ENCODE measurements at places on chromosomes 3 and 15.
A peak's percentile ranks its signal among the peaks of the same experiment; 100 is the strongest.

GRCh38 chr3:188037195-188037718, 116.7 kb upstream of the LPP start:
- peak; percentile 14 for DNase-seq

DNA sequence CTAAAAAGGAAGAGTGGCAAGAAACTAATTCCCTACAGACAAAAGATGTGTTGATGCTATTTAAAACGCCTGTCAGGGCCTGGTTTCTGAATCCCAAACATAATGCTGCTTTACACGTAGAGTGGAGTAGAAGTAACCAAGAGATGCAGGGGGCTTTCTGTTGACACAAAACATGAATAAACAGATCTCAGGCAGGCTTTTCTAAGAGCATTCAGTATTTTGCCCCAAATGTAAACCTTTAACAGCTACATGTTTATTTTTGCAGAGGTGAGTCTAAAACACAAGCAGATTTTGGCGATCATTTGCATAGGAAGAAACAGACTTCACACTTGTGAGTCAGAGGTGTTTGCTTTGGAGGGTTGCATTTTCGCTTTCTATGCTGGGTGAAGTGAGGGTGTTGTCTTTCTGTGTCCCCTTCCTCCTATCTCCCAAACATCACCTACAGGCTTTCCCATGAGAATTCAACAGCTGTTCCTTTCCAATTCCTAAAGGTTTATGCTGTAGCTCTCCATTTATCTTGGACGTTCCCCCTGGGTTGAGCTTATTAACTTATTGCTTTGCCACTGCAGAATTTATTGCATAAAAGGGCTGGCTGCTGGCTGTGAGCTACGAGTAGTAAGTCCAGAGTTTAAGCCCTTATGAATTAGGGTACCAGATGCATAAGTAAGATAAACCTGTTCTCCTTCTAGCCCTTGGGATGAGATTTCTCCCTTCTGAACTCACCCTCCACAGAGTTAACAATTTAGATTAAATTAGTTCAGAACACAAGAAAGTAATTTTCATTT, 156.7 kb downstream of the DIPK2A start:
- no peak for DNase-seq

DNA sequence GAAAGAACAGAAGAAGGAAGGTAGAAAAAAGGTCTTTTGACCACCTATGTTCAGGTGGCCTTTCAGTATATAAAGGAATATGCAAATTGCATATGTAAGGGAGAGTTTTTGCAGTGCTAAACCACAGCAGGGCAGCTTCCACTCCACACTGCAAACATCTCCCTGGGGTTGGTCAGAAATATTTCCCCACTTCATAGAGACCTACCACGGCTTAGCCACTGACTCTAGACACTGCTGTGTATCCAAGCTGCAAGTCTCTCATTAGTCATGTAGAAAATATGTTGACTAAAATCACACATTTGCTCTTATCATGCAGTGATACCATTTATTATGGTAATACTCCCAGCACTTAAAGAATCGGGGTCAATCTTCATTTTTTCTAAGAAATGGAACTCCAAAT, 214.9 kb upstream of the NR2F2 start:
- DNase-seq: no peak

DNA sequence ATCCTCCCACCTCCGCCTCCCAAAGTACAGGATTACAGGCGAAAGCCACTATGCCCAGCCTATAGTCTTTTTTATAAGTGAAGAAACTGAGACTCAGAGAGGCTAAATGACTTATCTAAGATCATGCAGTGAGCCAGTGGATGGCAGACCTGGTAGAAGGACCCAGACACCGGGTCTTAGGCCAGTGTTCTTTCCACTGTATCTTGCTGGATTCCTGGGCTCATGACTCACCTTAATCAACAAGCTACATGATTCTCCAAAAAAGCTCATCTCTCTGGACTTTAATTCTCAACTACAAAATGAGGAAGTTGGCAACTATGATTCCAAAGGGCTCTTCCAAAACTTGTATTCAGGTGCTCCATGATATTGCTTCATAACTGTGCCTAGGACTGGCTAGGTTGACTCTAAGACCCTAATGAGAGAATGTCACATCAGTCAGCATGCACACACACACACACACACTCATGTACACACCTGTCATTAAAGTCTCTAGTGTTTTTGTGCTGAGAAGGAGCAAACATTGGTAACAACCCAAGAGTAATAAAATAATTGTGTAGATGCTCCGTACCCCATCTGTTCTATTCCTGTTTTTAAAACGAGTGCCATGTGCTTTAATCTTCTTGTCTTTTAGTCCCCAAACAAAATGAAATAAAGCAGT, 89.7 kb upstream of the SLC4A7 start:
- no peak for DNase-seq

- DNase-seq: no peak
Observed at GRCh38 chr15:38085114-38085513, 150.7 kb downstream of the TMCO5A start.

GRCh38 chr3:14730703-14731382, 55.9 kb downstream of the C3orf20 start:
- DNase-seq: no peak

DNA sequence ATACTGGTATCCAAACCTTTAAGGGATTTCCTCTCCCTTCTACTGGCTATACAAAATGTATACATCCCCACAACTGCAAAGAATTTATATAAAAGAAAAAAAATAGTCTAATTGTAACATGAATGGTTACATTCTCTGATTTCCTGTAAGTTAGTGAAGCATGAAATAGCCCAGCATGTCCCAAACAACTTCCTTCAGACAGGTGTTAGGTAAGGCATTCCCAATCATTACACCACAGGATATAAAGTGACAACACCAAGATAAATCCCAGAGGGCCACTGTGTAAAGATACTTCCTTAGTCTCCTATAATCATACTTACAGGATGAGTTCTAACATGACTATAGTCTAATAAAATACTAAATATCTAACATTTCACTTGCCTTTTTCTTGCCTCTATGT, 7.6 kb downstream of the CMTM6 start:
- no peak for DNase-seq

DNA sequence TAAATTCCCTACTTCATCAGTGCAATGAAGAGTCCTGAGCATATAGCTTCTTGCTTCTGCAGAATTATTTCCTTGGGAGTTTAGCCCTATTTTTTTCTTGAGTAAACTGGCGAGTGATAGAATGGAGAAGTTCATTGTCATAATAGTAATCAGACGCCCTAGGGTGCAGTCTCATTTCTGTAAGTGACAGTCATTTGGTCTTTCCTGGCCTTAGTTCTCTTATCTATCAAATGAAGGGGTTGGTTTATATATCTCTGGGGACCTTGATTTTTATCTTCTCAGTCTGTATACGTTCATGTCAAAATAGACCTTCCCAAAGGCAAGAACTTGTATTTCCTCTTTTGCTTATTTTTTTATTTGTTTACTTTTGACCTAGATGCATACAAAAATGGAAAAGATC, 9.9 kb upstream of the ALPK3 start:
- no peak for DNase-seq

DNA sequence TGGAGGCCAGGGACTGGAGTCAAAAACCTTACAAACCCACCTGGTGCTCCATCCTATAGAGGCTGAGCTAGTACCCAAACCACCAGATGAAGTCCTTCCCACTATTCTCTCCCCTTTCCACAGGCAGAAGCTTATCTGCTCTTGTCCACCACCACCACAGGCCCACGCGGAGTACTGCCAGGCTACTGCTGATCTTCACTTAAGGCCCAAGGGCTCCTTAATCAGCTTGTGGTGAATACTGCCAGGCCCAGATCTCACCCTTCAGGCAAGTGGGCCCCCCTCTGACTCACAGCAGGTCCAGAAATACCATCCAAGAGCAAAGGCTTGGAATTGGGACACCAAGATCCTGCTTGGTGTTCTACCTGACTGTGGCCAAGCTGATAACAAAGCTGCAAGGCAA, 598.1 kb upstream of the CBLB start:
- no peak for DNase-seq

GRCh38 chr15:88463870-88464532, 3.2 kb downstream of the MRPL46 start:
- no peak for DNase-seq

DNA sequence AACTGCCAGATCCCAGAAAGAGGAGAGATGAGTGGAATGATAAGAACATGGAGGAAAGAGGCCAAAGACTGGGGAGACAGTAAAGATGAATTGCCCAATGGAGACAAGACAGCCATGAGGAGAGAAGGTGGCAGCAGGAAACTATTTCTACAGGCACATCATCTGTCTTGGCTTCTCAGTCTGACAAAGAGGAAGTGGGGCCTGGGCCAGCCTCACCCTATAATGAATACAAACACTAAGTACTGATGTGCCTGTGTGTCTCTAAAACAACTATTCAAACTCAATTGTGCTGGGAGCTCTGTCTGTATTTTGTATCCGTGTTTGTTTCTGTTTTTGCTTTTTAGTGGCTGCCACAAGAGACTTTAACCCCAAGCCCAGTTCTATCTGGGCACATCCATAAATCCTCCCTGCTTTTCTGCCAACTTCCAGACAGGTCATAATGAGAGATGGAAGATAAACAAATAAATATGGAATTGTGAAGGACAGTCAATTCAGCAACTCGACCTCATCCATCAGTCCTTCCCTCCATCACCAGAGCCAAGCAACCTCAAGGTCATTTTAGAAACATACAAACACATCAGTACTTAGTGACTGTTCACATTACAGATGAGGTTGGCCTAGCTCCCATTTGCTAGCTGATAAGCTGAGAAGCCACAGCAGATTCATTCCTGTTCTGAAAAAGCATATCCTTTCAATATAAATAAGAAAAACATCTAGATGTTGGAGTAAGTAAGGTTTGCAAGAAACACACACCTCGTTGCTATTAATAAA, 116.7 kb downstream of the CADPS start:
- no peak for DNase-seq

- no peak for DNase-seq
Observed at GRCh38 chr15:47620960-47621681, 96.2 kb upstream of the SEMA6D start.

DNA sequence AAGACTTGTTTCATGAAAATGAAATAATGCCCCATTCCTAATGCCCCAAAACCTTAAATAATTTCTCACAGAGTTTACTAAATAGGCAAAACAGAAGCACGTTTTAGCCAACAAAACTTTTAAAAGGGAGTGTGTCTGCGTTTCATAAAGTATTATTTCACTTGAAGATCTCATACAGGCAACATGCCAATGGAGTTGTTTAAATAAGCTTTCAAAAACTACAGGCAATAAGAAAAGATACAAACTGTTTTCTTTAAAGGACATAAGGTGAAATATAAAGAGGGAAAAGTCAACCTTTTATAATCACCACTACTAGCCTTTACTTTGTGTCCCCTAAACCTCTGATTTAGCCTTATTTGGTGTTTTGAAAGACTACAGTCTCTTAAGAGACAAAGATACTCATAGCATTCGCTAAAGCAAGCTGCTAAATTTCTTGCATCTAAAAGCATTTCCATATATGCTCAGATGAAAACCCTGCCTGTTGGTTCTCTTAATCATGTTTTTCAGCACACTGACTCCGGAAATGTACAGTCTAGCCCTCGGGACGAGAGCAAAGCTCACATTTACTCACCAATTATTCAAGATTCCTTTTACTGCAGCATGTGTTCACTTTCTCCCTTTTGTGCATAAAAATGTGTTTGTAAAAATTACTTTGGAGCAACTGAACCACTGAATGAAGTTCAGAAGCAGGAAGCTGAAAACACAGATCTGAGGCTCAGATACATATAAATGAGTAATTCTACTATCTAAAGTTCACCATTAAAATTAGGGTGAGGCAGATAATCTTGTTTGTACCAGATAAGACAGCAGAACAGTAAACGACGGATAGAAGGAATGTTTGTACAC, 119.0 kb downstream of the GOLIM4 start:
- DNase-seq: no peak
